ENCODE measurements at places on chromosomes 13 and 19.

DNA sequence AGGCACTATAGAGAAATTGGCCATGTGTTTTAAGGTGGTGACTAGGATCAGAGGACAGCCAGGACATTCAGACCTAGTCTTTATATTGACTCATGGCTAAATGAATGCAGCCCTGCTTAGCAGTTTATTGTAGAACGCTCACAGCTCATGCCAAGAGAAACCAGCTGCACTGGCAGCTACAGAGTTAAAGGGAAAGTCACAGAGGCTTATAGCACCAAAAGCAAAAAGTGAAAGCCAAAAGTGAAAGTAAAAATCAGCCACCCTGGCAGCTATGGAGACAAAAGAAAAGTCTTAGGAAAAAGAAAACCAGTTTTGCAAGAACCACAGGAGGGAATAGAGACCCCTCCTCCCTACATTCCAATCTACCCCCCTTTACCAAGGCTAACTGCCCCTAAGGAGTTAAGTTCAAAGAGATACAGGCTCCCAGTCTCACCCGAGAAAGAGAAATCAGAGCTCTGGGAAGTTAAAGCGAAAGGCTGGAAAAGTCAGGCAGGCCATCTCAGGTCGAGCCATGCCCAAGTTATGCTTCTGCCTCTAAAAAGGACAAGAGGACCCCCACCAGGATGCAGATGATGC lies 99.0 kb downstream of the ZNF429 start:
- DNase-seq: no peak

GRCh38 chr13:98653463-98653985 lies 76.6 kb upstream of the STK24 start:
- peak; percentile 84 for DNase-seq

DNA sequence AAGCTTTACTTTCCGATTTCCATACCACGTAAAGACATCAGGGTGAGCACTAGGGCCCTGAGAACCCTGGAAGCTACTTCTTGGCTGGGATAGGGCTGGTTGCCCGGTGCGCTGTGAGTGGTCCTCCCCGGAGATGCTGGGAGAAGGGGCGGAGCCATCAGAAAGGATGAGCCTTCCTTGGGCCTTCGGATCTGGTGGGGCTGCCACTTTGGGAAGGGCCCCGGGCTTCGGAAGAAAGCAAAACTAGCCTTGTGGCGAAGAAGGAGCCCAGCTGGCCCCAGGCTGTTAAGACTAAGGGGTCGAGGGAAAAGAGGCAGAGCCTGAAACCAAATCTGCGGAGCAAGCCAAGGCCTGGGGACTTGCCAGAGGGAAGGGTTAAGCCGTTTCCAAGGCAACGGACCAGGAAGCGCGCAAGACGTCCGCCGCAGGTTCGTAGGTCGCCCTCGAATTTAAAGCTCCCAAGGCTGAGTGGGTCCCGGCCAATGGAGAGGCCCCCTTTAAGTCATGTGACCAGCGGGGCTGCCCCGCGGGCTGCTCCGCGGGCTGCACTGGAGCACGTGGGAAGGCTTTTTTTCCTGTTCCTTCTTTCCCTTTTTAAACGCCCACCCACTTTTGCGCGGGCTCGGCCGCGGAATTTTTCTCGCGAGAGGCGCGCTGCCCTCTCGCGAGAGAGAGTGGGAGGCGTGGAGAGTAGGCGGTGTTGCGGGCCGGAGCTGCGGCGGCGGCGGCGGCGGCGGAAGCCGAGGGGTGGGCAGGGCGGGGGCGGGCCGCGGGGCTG lies 426 bp upstream of the AKAP11 start:
- DNase-seq: peak; percentile 93

DNA sequence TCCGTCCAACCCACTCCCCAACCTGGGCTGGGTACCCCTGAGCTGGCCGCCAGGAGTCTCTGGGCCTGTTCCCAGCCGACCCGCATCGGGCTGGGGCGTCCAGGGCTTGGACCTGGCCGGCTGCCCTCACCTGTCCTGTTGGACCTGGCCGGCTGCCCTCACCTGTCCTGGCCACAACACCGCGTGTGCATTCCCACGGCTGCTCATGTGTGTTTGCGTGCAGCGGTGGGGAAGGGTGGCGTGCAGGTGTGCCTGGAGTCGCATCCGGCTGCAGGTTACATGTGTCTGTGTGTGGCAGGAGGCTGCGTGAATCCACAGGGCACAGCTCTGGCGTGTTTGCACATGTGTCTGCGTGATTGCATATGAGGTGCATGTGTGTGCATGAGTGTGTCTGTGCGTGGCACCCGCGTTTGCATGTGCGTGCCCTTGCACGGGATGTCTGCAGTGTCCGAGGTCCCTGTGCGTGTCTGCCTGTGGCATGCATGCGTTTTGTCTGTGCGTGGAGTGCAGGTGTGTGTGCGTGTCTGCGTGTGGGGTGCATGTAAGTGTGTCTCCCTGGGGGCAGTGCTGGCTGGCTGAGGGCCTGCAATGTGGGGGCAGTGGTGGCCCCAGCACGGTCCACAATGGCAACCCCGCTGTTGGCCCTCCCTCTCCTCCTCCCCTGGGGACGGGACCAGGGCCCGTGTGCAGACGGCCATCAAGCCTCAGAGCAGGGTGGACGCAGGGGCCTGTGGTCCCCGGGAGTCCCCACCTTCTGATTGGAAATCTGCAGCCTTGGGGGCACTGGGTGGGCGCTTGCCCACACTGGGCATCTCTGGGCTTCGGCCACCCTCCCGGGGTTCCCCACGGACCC lies 3.4 kb downstream of the EFNA2 start:
- no peak for DNase-seq

DNA sequence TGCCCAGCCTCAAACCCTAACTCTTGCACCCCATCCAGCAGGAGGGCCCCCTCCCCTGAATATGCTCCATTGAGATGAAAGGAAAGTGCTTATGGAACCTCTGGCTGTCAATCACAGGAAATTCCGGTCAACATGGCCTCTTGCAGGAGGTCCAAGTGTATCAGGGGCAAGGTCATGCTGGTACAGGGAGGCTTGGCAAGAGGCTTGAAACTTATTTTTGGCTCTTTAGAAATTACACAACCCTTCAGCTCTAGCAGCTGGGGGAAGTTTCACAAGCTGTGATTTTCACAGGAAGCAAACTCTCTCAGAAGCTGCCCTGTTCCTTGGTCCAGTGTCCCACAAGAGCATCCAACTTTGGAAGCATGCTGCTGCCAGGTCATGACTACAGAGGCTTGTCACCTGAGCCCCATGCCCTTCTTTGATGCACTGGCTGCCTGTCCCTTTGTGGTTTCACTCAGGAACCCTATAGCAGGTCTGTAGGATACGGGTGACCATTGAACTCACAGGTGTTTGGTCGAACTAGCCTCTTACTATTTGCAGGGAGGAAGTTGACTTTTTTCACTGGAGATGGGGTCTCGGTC lies 8.4 kb downstream of the ASF1B start:
- DNase-seq: no peak

- no peak for DNase-seq
These were observed 83.5 kb downstream of the SLC7A1 start for GRCh38 chr13:29511980-29512379.

DNA sequence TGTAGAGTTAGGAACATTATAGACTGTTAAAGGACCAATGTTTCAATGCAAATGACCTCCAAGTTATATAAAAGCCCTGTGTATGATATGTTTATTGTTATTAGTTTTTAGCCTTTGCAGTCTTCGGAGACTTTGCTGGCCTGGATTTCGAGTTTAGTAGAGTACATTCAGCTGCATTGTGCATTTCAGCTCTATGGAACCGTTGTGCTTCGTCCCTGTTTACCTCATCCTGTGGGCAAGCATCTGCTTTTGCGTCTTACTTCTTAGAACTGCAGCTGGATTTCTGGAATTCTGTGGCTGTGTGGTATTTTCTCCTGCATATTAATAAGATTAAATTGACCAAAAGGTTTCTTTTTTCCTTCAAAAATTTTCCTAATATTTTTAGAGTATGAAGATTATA lies 138.6 kb downstream of the KCNRG start:
- no peak for DNase-seq

Measured in SK-N-SH (cell line).